CD4-positive, CD25-positive, alpha-beta regulatory T cell (primary cell): ENCODE measurements at places on chromosomes 7 and 10. TPM values are rescaled to one million over a fixed set of nuclear protein-coding genes. Genes with fewer than 3 reads are reported as not detected.

GRCh38 chr7:44981035-44981706 lies 2.4 kb upstream of the MYO1G start:
- no peak for DNase-seq

DNA sequence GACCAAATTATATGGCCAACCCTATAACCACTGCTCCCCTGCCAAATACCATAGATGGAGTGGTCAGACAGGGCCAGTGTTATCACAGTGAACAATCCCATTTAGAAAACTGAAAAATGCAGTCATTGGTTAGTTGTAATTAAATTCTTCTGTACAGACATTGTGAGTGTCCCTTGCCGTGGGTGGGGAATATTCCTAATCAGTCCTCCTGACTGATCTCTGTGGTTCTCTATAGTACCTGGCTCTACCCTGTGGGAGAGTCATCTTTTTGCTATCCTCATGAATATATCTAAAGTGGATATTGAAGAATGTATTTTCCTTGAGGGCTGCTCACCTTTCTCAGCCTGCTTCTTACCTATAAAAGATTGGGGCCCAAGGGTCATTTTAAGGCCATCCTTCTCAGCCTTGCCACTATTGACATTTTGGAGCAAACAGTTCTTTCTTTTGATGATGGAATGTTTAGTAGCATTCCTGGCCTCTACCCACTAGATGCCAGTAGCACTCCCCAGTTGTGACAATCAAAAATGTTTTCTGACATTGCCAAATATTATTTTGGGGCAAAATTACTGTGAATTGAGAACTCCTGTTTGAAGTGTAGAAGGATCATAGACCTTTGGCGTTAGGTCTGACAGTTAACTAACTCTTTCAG lies 110.2 kb downstream of the MAPK8 start:
- no peak for DNase-seq

TSPAN12 gene
- total RNA-seq = not detected

CABCOCO1 gene
- not detected for total RNA-seq

DNA sequence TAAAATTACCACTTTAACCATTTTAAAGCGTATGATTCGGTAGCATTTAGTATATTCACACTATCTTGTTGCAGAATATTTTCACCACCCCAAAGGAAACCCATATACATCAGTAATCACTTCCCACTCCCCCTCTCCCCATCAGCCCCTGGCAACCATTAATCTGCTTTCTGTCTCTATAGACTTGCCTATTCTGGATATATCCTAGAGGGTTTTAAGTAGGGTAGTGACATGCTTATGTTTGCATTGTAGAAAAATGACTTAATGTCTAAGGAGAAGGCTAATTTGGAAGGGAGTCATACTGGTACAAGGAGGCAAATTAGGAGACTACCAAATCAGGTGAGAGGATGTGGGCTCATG lies 42.6 kb upstream of the TRIL start:
- DNase-seq = no peak
